ENCODE measurements at places on chromosomes 7 and 10.

DNA sequence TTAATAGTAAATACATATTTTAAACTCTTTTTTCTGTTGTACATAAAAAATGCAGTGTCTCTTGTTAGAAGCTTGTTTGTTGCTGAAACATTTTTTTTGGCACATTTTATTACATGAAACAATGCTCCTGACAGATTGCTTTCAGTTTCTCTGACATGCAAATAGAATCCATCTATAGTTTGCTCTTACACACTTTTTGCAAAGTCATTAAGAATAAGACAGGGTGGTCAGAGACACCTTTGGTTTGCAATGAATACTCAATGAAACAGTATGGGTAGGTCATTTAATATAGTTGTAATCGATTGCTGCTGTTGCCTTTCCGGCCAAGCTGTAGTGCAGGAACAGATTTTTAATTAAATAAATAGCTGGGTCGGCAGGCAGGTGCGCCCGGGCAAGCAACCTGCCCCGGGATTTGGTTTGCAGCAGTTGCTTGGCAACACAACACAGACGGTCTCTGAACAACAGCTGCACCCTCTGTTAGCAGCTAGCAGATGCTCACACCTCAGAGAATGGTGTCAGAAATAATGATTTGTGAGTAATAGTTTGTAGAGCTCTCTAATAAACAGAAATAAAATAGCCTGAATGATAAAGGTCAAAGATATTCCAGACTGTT is 115.7 kb upstream of the CACNA2D1 start:
- no peak for DNase-seq

DNA sequence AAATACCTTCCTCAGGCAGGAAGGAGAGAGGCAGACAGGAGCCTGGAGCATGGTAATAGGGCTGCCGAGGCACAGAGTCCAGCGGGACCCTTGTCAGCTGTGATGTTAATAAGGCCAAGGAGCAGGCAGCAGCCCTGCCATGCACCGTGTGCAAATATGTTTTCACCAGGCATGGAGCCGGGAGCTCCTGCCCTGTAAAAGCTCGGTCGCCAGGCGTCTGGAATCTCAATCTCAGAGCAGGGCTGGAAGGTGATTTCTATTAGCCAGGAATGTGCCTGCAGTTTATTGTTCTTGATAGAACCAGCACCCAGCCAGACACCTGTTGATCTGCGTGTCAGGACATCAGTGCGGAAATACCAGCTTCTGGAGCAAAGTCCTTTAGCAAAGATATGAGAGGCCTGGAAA is 469.8 kb downstream of the GLRX3 start:
- DNase-seq = no peak

DNA sequence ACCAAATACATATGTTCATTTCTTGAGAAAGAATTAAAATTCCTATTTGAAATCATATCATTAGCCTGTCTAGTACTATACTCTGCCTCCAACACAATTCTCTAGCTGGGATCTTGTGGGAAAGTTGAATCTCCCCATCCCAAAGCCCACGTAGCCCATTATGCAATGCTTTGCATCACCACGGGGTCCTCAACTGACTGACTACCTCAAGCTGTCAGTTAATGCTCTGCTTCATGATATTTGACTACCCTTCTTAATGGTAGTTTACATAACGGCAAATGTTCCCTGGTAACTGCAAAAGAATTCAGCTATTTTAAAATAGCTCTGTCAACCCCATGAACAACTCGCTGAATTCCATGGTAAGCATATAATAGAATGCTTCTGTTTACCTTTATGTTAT is 23.3 kb upstream of the PALS2 start:
- no peak for DNase-seq

DNA sequence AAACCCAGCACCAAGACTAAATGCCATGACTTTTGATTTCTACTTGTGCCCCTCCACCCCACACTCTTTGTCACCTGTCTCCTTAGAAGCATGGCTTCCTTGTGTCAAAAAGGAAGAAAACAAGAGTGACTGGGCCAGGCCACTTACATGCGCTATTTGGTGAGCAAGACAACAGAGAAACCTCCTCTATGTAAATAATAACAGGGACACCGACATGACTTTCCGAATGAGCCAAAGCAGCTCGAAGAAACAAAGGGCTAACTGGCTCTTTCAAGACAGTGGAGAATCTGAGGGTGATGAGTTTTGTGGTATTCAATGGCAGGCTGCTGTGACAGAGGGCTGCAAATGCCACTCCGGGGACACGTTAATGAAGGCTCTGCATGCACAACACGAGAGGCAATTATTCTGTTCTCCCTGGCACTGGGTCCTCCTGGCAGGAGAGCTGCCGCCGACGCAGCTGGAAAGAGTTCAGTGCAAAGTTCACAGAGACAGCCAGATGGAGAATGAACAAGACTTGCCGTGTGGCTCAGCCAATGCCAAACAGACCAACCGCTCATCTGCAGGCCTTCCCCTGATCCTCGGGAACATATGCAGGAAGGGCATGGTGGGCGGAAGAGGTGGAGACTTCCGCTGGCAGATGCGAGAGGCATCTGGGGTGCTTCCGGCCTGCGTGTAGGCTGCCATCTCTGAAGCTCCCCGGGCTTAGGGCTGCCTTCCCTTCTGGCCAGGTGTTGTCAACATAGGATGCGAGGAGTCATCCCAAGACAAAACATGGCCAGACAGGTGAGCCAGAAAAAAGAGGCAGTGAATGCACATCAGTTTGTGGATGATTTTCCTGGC is 59.1 kb upstream of the SMNDC1 start:
- DNase-seq = peak; percentile 40

- DNase-seq = no peak
These were observed 750.1 kb downstream of the MAGI2 start for GRCh38 chr7:78703391-78703790.

- no peak for DNase-seq
These were observed 22.0 kb upstream of the ELFN1 start for GRCh38 chr7:1647961-1648672.

GRCh38 chr7:96183163-96183670 is 138.7 kb downstream of the SLC25A13 start:
- no peak for DNase-seq

DNA sequence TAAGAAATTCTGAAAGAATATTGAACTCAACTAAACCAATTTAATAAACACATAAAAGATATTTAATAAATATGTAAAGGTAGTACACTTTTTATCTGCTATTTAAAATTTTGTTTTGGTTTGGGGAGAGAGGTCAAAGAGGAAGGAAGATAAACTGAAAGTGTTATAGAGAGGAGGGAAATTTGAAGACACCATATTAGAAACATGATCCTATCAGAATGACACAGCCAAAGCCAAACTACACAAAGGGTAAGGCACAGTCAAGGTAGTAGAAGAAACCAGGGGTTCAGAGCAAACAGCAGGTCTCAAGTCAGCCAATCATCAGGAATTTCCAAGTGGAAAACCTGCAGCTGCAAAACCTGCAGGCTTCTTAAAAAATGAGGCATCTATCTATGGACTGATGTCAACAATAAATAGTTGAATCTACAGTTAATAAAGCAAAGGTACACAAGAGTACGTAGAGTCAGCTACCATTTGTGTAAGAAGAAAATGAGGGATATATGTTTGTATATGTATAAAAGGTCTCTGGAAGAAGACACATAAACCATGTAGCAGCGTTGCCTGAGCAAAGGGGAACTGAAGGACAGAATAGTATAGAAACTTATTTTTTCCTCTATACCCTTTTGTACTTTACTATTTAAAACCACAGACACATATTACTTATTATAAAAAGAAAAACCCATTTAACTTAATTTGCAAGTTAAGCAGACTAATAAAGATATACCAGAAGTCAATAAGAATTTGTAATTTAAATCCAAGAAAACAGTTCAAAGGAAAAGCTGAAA is 10.0 kb downstream of the ZNF800 start:
- DNase-seq = no peak

- no peak for DNase-seq
These were observed 49.0 kb upstream of the LYZL1 start for GRCh38 chr10:29239569-29240472.

DNA sequence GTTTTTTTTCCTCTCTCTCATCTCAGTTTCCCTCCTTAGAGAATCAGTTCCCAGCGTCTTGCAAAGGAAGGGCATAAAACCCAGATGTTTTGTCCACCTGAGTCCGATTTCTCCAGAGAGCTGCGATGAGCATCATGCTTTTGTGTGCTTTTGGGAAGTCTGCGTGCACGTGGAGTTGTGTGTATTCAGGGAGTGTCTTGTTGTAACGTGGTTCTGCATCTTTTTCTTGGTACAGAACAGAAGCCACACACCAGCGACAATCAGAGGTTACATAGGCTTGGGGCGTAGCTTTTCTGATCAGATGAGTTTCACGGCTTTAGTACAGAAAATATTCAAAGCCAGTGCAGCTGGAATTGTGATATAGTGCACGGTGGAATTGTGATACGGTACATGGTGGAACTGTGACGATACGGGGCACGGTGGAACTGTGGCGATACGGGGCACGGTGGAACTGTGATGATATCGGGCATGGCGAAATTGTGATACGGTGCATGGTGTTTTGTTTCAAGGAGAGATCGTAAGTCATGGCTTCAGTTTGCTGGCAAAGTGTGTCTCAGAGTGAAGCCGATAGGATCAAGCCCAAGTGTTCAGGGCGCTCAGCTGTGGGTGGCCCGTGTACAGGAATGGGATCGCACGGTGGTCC is 32.8 kb downstream of the FOXK1 start:
- DNase-seq = no peak

DNA sequence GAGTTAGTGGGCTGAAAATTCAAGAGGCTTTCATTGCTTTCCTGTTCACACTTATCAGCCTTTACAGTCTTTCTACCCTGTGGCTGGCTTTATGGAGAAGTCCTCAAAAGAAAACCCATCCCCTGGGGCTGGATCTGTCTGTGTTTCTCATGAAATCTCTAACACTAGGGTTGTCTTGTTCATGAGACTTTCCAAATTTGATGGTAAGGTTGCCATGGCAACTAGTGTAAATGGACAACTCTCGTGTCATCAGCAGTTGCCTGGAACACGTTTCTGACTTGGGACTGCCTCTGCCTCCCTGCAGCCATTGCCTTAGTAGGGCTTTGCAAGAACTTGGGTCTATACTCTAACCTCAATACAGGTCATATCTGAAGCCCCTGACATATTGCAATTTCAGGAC is 35.8 kb upstream of the PLPP4 start:
- no peak for DNase-seq

DNA sequence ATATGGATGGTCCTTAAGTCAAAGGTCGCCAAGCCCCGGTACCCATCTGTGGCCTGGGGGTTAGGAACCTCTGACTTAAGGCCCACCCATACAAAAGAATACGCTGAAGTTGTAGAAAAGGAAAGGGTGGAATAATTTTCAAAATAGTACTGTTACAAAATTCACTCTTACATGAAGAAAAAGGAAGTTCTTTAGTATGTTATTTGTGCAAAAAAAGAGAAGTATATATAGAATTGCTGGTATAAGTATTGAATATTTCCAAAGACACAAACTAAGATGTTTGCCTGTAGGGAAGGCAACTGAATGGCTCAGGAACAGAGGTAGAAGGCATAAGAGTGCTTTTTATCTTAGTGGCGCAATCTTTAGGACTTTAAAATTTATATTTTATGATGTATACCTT is 78.7 kb downstream of the PRLHR start:
- DNase-seq = no peak

- no peak for DNase-seq
These were observed 112.0 kb downstream of the RNF32 start for GRCh38 chr7:156752367-156753228.

DNA sequence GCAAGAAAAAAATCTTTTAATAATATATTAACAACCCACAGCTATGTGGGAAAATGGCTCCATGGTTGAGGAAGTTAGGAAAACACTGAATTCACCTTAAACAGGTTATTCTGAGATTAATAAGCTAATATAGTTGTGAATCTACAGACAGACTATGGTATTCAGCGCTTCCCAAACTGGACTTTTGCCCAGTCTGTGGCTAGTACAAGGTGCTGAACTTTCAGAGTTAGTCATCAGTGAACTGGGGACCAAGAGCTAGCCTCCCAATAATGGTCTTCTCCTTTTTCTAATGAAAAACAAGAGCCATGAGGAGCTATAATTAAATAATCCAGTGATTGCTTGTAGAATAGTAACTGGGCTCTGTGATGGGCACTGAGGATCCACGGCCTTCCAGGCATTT is 65.3 kb downstream of the FRMPD2 start:
- no peak for DNase-seq

GRCh38 chr7:117800406-117800805 is 72.8 kb downstream of the CTTNBP2 start:
- DNase-seq = no peak

DNA sequence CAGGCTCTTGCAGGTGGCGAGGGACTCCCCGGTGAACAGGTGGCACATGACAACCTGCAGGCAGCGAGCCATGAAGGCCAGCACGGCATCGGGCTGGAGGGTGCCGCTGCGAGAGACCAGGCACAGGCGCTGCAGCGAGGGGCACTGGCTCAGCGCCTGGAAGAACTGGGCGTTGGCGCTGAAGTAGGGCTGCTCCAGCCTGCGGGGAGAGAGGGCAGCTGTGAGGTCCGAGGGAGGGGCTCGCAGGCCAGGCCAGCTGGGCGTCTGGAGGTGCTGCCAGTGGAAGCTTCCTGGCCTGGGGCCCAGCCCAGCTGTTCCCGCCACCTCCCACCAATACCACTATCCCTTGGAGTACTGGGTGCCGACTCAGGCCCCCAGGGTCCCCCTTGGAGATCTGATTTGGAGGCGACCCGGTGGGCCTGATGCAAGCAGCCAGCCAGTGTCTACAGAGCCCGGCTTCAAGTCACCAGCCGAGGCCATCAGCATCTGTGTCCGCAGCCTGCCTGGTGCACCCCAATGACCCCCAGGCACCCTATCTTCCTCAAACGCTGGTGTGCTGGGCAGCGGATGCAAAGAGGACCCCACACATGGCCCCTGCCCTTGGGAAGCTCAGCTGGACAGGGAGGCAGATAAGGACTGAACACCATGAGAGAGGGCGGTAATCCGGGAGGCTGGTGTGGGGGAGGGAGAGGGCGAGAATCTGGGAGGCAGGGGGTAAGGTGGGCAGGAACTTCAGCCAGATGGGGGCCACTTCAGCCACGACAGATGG is 67.8 kb upstream of the TNRC18 start:
- no peak for DNase-seq

GRCh38 chr7:149610441-149611011 is 112.9 kb upstream of the ZNF746 start:
- DNase-seq = no peak

DNA sequence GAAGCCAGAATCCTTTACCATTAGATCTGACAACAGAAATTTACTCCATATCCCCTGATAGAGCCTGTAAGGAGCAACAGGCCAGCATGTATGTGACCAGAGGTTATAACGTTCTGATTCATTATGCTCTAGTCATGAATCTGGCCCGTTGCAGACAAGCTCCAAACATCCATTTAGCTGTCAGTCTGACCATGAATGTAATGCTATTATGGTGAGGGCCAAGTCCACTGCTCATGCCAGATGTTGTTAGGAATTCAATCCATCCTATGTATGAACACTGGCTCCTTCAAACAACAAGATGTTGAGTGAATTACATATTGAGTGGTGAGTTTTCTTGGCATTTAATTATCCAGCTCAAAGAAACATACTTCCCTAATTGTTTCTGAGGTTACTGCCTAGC is 610.1 kb upstream of the ANKRD30A start:
- DNase-seq = no peak

GRCh38 chr7:138513344-138513871 is 53.3 kb downstream of the TRIM24 start:
- no peak for DNase-seq

Measured in activated effector memory CD4-positive, alpha-beta T cell treated with Interleukin-2 at 50 U/mL for 16 hours (primary cell).